ENCODE measurements at places on chromosomes 13 and 19. TPM values are rescaled to one million over a fixed set of nuclear protein-coding genes. Genes with fewer than 3 reads are reported as not detected.

- H3K27ac ChIP-seq, result no peak overlapping the region
- H3K4me1 ChIP-seq, result no peaks in the 10 kb centered on the region
- H3K4me3 ChIP-seq, result no peak overlapping the region
- no peaks in the 10 kb centered on the region for H3K36me3 ChIP-seq
- DNase-seq, result no peak
- no peaks in the 10 kb centered on the region for H3K27me3 ChIP-seq
Measured at GRCh38 chr13:40637643-40638042, 28.8 kb downstream of the FOXO1 start.

GRCh38 chr13:45950386-45951000 lies 98.9 kb upstream of the SIAH3 start:
- H3K36me3 ChIP-seq, result no peaks in the 10 kb centered on the region
- H3K4me3 ChIP-seq, result no peak overlapping the region
- no peaks in the 10 kb centered on the region for H3K4me1 ChIP-seq
- DNase-seq, result no peak
- H3K27me3 ChIP-seq, result no peaks in the 10 kb centered on the region
- no peak overlapping the region for H3K27ac ChIP-seq

DNA sequence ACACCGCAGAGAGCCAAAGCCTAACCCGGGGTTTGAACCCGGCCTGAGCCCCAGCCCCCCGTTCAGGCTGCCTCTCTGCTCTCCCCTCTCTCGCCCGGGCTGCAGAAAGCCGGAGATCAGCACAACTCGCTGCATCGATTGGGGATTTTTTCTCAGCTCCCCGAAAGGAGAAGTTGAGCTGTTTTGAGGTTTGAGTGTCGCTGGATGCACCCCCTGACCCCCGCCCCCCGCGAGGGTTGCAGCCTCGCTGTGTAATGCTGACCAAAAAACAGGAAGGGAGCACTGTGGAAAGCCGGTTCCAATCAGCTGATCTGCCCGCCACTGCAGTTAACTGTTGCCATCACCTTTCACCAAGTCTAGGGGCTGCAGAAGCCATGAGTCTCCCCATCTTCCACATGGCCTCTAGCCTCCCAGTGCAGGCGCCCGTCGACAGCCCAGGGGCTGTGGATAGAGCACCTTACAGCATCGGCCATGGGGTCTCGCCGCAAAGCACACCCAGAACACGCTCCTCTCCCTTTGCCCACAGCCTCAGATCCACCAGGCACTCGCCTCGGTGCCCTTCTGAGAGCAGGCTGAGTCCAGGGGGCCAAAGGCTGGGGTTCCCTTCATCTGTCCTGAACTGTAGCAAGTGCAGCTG lies 34.5 kb downstream of the MYO9B start:
- H3K27ac ChIP-seq, result no peak overlapping the region
- DNase-seq, result no peak
- H3K4me3 ChIP-seq, result no peak overlapping the region
- H3K36me3 ChIP-seq, result peaks cover 2% of the 10 kb centered on the region
- H3K27me3 ChIP-seq, result no peaks in the 10 kb centered on the region

GRCh38 chr19:19997656-19998268 lies 41.5 kb downstream of the ZNF682 start:
- no peaks in the 10 kb centered on the region for H3K36me3 ChIP-seq
- H3K27ac ChIP-seq, result no peak overlapping the region
- no peak overlapping the region for H3K4me3 ChIP-seq

DNA sequence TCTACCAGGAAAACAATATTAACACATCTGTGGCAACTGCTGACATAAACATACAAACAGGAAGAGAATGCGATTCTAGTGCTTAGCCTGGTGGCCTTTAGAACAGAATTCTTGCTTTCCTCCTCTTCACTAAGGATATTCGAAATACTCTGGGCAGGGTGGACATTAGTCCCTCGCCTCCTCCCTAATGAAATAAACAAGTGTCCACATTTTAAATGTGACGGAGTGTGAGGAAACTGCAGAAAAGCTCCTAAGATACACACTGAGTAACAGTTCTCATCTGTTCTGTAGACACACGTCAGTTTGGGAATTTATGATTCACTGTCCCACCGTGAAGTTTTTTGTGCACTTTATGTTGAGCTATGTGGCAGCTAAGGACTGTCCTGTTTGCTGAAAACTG lies 639 bp downstream of the STARD13 start:
- H3K36me3 ChIP-seq, result no peaks in the 10 kb centered on the region
- peak overlapping the region; percentile 99 for H3K4me3 ChIP-seq
- H3K27me3 ChIP-seq, result no peaks in the 10 kb centered on the region
- DNase-seq, result no peak

The PSG3 gene
- not detected for total RNA-seq

The AP1M2 gene
- total RNA-seq, result 74.1 TPM

DNA sequence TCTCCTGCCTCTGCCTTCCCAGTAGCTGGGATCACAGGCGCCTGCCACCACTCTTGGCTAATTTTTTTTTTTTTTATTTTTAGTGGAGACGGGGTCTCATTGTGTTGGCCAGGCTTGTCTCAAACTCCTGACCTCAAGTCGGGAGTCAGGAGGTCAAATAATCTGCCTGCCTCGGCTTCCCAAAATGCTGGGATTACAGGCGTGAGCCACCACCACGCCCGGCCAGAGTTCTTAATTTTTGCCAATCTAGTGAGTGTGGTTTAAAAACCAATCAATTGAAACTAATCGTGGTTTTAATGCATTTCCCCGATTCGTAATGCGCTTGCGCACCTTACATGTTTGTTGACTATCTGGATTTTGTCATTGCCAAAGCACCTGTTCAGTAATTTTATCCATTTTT lies 37.0 kb downstream of the SKA3 start:
- H3K27me3 ChIP-seq, result no peaks in the 10 kb centered on the region
- H3K36me3 ChIP-seq, result no peaks in the 10 kb centered on the region
- H3K4me3 ChIP-seq, result peak overlapping the region; percentile 93
- H3K4me1 ChIP-seq, result peaks cover 11% of the 10 kb centered on the region
- no peak for DNase-seq

The CYP4F8 gene
- total RNA-seq, result not detected

The RNF17 gene
- not detected for total RNA-seq

DNA sequence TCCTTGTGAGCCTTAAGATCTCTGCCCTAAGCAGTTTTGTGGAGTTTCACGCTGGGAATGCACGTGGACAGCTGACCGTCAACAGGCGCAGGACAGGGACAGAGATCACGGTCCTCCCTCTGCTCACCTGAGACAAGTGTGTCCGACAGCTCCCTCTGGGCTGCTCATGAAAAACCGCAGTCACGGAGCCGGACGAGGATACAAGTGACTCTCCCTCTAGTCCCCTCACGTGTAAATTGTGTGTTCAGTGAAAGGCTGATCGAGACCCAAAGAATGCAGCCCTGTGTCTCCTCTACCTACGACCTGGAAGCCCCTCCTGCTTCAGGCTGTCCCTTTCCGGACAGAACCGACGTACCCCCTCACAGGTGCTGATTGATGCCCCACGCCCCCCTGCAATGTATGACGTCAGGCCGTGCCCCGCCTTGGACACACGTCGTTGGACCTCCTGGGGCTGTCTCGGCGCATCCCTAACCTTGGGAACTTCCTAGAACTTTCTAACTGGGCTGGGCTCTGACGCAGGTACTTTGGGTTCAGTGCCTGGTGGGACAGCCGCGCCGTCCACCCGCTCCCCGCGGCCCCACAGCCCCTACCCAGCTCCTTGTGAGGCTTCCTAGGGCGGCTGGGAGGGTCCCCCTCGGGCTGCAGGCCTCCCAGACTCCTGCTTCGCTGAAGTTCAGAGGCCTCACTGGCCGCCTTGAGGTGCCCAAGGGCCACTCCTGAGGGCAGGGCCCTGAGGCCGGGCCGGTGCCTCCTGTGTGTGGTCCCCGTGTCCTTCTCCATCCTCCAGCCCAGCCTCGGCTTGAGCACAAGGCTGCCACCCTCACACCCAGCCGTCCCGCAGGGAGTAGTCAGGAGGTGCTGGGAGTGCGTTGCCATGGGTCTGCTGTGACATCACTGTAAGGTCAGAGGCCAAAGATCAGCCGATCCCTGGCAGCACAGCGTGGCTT lies at the start of gene C13orf46:
Gene C13orf46, minus strand, starts transcription at position 859 of the 947 bp plus-strand sequence. Its CDS starts 79 bp downstream, at position 780.
- H3K36me3 ChIP-seq, result no peaks in the 10 kb centered on the region
- H3K27me3 ChIP-seq, result no peaks in the 10 kb centered on the region
- H3K4me1 ChIP-seq, result peaks cover 4% of the 10 kb centered on the region
- no peak within 1 kb of the TSS for H3K27ac ChIP-seq

The PABPC3 gene
- total RNA-seq, result 0.22 TPM

GRCh38 chr13:79385694-79386093 lies 20.4 kb downstream of the RBM26 start:
- no peaks in the 10 kb centered on the region for H3K27me3 ChIP-seq
- H3K4me3 ChIP-seq, result no peak overlapping the region
- DNase-seq, result no peak
- H3K27ac ChIP-seq, result no peak overlapping the region

The ZNF132 gene
- 7.8 TPM for total RNA-seq

DNA sequence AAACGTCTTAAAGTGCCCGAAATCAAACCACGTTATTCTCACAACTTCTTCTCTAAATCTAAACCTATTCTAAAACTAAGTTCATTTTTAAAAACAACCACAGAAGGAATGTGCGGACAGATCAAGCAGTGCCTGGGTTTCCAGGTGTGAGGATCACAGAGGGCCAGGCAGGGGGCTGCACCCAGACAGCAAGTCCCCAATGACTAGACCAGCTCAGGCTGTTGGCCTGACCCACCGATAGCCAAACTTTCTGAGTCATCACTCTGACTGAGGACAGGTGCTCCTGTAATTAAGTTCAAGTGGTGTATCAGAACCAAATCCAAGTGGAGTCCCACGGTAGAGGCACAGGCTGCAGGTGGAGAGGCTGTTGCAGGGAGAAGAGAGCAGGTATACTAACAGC lies 37.6 kb upstream of the EPHX3 start:
- H3K4me1 ChIP-seq, result no peaks in the 10 kb centered on the region
- no peak overlapping the region for H3K4me3 ChIP-seq
- no peak overlapping the region for H3K27ac ChIP-seq
- peaks cover 42% of the 10 kb centered on the region for H3K36me3 ChIP-seq
- no peaks in the 10 kb centered on the region for H3K27me3 ChIP-seq
- DNase-seq, result no peak

The U2AF1L4 gene
- total RNA-seq, result 27.4 TPM

DNA sequence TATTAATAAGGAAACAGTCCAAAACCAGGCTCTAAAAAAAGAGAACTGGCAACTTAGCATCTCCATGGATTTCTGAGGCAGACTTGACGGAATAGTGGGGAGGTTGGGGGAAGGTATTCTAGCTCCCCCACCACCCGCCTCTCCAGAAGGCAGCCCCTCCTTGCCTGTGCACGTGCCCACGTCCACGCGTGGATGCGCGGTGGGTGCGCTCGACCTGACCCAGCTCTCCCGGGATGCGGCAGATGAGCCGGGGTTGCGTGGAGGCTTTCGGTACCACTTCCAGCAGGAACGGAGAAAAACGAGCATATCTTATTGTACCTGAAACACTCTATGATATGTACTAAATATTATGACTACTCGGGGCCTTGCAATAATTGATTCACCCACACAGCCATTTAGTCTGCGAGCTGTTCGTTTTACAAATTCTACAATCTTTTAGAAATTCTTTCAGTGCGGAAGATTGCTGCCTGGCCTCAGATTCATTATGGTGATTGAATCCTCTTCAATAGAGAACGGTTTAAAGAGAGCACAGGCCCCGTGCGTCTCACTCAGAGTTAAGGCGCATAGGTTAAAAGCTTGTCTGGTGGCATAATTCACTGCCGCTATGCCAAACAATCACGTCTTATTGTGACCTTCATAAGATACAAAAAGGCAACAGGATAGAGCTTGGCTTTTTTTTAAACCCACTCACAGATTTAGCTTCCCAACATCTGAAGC lies 117.9 kb downstream of the URI1 start:
- DNase-seq, result no peak
- no peak overlapping the region for H3K4me3 ChIP-seq
- H3K4me1 ChIP-seq, result no peaks in the 10 kb centered on the region
- no peaks in the 10 kb centered on the region for H3K36me3 ChIP-seq
- no peaks in the 10 kb centered on the region for H3K27me3 ChIP-seq

The APOC4 gene
- total RNA-seq, result not detected

The CBARP gene
- total RNA-seq, result 1.1 TPM

The PKN1 gene
- 103 TPM for total RNA-seq

- no peak for DNase-seq
- no peaks in the 10 kb centered on the region for H3K27me3 ChIP-seq
- peaks cover 4% of the 10 kb centered on the region for H3K4me1 ChIP-seq
Measured at GRCh38 chr13:40187841-40188591, 478.4 kb downstream of the FOXO1 start.

DNA sequence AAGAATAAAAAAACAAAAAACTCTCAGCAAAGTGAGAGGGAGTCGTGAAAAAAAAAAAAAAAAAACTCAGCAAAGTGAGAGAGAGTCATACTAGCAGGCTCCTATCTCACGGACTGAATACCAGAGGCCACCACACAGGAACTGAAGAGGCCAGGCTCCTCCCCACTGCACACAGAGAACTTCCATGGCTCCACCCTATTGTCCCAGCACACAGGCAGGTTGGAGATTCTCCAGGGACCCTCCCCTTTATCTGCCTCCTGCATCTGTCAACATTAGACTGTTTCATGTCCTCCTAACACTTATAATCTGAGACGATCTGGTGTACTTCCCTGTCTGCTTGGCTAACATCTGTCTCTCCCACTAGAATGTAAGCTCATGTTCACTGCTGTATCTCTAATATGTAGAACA lies 37.0 kb upstream of the FARP1 start:
- no peaks in the 10 kb centered on the region for H3K27me3 ChIP-seq
- no peak for DNase-seq
- H3K36me3 ChIP-seq, result no peaks in the 10 kb centered on the region

GRCh38 chr13:20989656-20990321 lies 71.6 kb downstream of the LATS2 start:
- peaks cover 5% of the 10 kb centered on the region for H3K4me1 ChIP-seq
- peaks cover 19% of the 10 kb centered on the region for H3K36me3 ChIP-seq
- no peak overlapping the region for H3K4me3 ChIP-seq
- H3K27me3 ChIP-seq, result no peaks in the 10 kb centered on the region

The ADM5 gene
- total RNA-seq, result 2.1 TPM

GRCh38 chr19:5165697-5166019 lies 175.0 kb downstream of the PTPRS start:
- no peaks in the 10 kb centered on the region for H3K27me3 ChIP-seq
- H3K4me1 ChIP-seq, result no peaks in the 10 kb centered on the region

The FGF22 gene
- 0.19 TPM for total RNA-seq
